Ureter (tissue), 1 donor: ENCODE measurements at places on chromosomes 12 and 14. TPM values are rescaled to one million over a fixed set of nuclear protein-coding genes. Genes with fewer than 3 reads are reported as not detected.

LHX5 gene
- total RNA-seq, result not detected

CLEC4E gene
- 0.52 TPM for total RNA-seq

ST8SIA1 gene
- 9.4 TPM for total RNA-seq

NGB gene
- total RNA-seq, result not detected

OSBPL8 gene
- 59.5 TPM for total RNA-seq

INHBE gene
- 0.23 TPM for total RNA-seq

EXOC3L4 gene
- 2.5 TPM for total RNA-seq

NTF3 gene
- total RNA-seq, result 6.1 TPM

KRT5 gene
- total RNA-seq, result 388 TPM

MMP19 gene
- total RNA-seq, result 17.7 TPM

APOF gene
- not detected for total RNA-seq

SLC7A7 gene
- 10.6 TPM for total RNA-seq

DPY19L2 gene
- 28.9 TPM for total RNA-seq

TPPP2 gene
- 0.62 TPM for total RNA-seq

SLC10A1 gene
- 0.23 TPM for total RNA-seq

CNPY2 gene
- 122 TPM for total RNA-seq

KCNH3 gene
- 1.1 TPM for total RNA-seq

KRT3 gene
- not detected for total RNA-seq

TM7SF3 gene
- total RNA-seq, result 92.9 TPM

SEL1L gene
- total RNA-seq, result 87.8 TPM

CLEC4D gene
- total RNA-seq, result not detected

HOXC5 gene
- total RNA-seq, result 1.7 TPM

HOXC6 gene
- 2.3 TPM for total RNA-seq

CLEC4C gene
- total RNA-seq, result not detected

MAP4K5 gene
- total RNA-seq, result 71.8 TPM
